Muscle of leg (tissue), 16 donors: ENCODE measurements at places on chromosomes 1 and 21.

GRCh38 chr1:20409971-20410370 is 76.0 kb downstream of the CAMK2N1 start:
- DNase-seq, result no peak

DNA sequence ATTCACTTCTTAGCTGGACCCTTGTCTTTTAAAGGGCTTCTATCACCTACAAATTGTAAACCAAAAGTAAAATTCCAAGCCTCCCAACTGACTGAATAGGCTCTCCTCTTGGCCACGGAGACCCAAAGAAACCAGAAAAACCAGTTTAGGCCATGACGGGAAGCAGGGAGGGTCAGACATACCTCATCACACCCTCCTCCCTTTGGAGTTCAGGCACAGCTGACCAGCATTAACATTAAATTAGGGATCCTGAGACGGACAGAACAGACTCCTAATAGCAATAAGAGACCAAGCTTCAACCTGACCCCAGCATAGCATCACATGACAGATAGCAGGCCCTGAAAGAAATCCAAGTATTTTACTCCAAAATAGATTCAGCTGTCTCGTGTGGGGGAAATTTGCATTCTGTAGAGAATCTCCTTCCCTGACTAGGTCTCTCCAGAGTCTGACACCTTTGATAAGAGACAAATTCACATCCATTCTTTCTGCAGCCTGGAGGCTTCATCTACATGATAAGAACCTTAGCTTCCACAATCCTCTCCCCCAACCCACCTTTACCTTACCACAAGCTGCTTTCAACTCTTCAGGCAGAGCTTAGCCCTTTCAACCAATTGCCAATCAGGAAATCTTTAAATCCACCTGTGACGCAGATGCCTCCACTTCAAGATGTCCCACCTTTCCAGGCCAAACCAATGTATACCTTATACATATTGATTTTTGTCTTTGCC is 177.1 kb upstream of the RAB4A start:
- no peak for DNase-seq

- DNase-seq, result no peak
Measured at GRCh38 chr1:15251857-15252835, 5.1 kb downstream of the FHAD1 start.

DNA sequence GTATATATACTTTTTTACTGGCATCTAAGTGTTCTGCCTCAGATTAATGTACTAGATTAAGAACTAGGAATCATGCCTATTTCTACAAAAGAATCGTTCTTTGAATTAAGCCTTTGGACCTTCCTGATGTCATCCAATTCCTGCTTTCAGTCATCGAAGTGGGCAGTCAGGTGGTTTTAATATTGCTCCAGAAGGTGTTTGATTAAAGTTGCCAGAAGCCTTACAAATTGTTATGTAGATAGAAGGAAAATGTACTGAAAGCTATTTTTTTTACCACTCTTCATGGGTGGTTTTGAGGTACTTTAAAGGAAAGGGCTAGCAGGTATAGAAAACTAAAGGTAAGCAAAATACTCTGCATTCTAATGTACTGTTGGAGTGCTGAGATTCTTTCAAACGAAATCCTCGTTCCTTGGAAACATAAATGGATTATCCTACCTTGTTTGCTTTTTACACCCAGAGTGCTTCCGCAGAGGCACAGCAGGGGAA is 716 bp downstream of the CTBS start:
- peak; percentile 15 for DNase-seq

- no peak for DNase-seq
Measured at GRCh38 chr1:71371581-71371980, 290.7 kb upstream of the ZRANB2 start.

DNA sequence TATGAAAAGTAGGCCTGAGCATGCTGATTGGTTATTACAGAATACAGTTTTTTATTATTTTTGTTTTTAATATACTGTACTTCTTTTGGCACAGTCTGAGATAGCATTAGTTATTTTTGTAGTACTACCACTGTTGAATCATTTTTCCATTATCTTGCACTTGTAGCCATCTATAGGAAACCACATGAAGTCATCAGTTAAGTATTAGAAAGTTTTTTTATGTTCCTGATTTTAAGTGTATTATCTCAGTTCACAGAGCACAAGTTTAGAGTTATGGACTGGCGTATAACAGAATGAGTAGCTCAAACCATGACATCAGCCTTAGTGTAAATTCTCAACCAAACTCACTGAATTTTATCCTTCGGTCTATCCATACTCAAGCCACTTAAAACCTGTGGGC is 22.8 kb downstream of the DHX9 start:
- no peak for DNase-seq
